Activated CD4-positive, alpha-beta T cell treated with anti-CD3 and anti-CD28 coated beads, Interleukin-2, amount 50 U/mL, for 1 hour (primary cell): ENCODE measurements at places on chromosomes 1 and 21.

GRCh38 chr1:89643577-89643976 lies 10.7 kb downstream of the LRRC8C start:
- DNase-seq, result no peak

- no peak for DNase-seq
These were observed 20.9 kb downstream of the TMED5 start for GRCh38 chr1:93159337-93159736.

DNA sequence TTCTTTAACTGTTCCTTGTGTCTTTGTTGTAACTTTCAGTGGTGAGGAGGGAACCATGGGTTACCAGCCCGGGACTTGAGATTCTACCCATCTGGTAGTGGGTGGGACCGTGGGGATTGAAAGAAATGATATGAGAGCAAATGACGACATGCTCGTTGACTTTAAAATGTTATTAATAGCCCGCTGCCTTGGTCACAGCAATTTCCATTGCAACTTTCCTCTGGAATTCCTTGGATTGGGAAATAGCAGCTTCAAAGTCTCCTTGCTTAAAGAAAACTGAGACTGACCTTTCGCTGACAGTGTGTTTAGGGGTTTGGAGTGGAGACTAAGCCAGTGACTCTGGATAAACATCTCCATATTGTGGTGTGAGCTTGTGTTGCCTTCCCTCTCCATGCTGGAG lies 44.2 kb upstream of the MARK1 start:
- no peak for DNase-seq

GRCh38 chr1:241635556-241636152 lies 4.5 kb downstream of the CHML start:
- DNase-seq, result no peak

GRCh38 chr1:225817611-225818061 lies 7.7 kb downstream of the EPHX1 start:
- no peak for DNase-seq

- no peak for DNase-seq
These were observed 3.6 kb downstream of the UTP11 start for GRCh38 chr1:38015978-38016725.

GRCh38 chr1:106249810-106250209 lies 806.7 kb upstream of the PRMT6 start:
- no peak for DNase-seq

DNA sequence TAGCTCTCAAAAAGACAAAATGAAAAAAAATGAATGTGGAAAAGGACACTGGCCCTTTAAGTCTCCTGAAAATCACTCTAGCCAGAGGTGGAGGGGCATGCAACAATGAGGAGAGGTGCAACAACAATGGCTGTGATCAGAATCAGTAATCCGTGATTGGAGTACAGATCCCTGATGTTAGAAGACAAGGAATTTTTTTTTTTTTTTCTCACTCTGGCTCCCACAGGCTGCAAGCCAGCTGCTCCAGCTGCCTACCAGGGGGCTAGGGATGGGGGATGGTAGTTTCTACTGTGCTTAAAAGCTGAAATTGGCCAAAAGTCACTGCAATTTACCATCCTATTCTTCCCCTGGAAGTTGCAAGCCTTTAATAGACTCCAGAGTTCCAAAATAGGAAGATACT lies 54.5 kb downstream of the STYXL2 start:
- no peak for DNase-seq

DNA sequence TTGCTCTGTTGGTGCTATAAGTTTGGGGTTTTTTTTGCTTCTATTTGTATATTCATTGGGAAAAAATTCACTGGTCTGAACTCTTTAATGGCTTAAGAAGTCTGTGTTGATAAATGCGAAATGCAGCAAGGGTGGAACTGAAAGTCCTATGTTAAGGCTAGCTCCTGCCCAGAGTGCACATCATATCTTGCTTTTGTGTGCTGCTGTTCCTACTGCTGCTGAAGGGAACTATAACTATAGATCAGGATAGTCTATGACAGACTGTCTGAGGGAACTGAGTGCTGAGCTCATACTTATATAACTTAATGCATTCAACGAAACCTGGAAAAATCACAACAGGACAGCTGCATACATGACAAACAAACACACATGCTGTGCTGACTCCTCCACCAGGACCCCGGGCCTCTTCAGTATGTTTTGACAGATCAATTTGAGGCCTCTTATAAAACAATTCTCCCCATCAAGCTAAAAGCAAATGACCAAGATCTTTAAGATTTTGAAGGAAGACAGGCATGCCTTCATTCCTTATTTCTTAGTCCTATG lies 1031.5 kb upstream of the ADGRL2 start:
- DNase-seq, result no peak

DNA sequence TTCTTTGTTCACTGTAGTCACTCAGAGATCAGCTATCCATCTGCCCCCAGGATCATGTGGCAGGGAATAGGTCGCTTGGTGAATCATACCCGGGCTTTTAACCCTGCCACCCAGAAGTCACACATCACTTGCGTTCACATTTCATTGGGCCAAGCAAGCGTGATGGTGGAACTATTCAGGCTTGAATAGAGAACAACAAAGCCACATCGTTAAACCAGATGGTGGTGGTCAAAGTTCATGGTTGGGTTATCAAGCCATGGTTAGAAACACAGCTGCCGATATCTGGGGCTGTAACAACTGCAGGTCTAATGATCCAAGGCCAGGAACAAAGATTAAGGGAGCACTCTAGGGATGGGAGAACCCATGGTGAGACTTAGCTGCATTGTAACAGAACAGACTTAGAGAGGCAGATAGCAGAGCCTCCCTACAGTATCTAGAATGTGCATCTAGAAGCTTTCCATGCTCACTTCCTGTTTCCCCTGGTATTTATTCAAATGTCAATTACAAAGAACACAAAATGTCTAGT lies 40.0 kb upstream of the PTPRC start:
- DNase-seq, result no peak

GRCh38 chr21:42406201-42406621 lies 2.5 kb downstream of the UBASH3A start:
- peak; percentile 43 for DNase-seq

- no peak for DNase-seq
These were observed 8.6 kb upstream of the EDN2 start for GRCh38 chr1:41493117-41493536.

- DNase-seq, result no peak
These were observed 149.4 kb downstream of the TRABD2B start for GRCh38 chr1:47847763-47848162.

- DNase-seq, result no peak
These were observed 91.2 kb downstream of the PROX1 start for GRCh38 chr1:214078950-214079349.

GRCh38 chr1:37630426-37631028 lies 4.2 kb downstream of the RSPO1 start:
- no peak for DNase-seq

DNA sequence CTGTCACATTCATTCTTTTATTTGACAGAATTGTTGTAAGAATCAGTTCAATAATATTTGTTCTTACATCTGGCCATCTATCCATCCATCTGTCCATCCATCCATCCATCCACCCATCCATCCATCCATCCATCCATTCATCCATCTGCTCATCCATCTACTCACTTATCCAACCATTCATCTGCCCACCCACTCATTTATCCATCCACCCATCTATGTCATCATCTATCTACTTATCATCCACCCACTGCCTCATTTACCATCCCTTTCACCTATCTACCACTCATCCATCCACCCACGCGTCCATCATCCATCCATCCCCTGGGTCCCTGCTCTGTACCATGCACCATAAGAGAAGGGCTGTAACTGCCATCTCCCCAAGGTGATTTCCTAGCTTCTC lies 134.1 kb downstream of the FOXD2 start:
- no peak for DNase-seq

- no peak for DNase-seq
These were observed 56.0 kb upstream of the NBPF3 start for GRCh38 chr1:21383785-21384401.

DNA sequence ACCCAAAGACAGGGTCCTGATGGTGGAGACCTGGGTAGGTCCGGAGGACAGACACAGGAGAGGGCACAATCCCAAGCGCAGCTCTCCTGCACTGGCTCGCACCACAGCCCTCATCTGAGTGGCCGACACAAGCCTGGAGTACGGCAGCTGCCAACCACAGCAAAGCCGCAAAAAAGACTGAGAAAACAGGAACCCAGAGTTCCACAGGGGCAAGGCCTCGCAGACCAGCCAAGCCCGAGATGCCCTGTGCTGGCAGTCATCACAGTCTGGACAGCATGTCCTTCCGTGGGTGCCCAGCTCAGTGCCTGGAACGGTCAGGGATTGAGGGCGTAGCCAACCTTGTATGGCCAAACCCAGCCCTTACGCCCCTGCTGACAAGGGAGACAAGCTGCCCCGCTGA lies 11.4 kb downstream of the ZBTB48 start:
- no peak for DNase-seq

GRCh38 chr1:25343872-25344271 lies 5.7 kb downstream of the TMEM50A start:
- no peak for DNase-seq

DNA sequence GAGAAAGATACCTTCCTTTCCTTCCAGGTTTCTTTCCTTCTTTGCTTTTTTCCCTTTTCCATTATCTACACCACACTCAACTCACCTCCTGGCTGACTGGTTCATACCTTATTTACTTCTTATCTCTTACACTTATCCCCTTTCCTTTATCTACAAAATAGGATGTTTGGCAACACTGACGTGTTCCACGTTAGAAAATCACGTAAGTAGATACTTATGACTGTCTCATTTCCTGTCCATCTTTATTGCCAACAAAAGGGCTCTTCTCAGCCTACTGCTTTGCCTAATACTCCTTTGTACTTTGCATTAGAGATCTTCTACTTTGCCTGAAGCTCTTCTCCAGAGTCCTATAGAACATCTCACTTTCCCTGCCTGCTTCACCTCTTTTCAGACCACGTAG lies 25.1 kb downstream of the SYNJ1 start:
- DNase-seq, result no peak

GRCh38 chr1:110620250-110620615 lies 14.1 kb upstream of the KCNA2 start:
- no peak for DNase-seq

GRCh38 chr1:74333244-74333643 lies 98.1 kb downstream of the TNNI3K start:
- DNase-seq, result no peak

- no peak for DNase-seq
These were observed 116.6 kb upstream of the PROX1 start for GRCh38 chr1:213871179-213871578.

DNA sequence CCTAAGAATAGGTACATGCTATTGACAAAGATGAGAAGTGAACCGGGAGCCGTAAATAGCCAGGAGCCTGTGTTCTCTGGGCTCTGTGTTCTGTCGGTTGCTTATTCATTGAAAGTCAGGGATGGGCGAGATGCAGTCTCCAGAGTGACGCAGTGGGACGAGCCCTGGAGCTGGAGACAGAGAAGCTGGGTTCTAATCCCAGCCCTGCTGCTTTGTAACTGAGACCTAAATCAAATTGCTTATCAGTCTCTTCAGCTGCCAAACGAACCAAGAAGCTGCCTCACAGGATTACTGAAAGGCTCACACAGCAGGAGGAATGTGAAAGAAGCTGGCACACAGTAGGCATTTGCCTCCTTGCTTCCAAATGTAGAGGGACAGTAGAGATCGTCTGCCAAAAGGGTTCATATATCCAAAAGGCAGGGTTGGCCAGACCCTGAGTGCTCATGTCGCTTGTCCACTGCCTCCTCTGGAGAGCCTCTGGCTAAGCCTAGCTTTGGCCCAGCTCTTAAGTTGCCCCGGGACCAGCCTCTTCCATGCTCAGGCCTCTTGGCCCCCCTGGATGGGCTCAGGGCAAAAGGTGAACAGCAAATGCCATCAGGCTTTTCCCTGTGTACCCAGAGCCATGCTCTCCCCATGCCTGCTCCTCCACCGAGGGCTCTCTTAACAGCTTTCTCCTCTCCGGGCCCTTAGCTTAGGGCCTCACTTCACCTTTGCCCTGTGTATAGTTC lies 134.2 kb upstream of the IPO9 start:
- DNase-seq, result no peak

DNA sequence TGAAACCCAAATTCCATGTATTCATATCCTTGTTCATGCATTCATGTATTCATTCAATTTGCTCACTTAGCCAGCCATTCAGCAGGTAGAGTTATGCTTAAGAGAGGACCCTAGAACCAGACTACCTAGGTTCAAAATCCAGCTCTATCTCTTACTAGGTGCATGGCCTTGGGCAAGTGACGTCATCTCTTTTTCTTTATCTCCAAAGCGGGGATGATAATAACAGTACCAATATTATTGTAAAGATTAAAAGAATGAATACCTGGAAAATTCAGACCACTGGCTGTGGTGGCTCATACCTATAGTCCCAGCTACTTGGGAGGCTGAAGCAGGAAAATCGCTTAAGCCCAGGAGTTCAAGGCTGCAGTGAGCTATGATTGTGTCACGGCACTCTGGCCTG lies 33.9 kb upstream of the CLIC4 start:
- no peak for DNase-seq

DNA sequence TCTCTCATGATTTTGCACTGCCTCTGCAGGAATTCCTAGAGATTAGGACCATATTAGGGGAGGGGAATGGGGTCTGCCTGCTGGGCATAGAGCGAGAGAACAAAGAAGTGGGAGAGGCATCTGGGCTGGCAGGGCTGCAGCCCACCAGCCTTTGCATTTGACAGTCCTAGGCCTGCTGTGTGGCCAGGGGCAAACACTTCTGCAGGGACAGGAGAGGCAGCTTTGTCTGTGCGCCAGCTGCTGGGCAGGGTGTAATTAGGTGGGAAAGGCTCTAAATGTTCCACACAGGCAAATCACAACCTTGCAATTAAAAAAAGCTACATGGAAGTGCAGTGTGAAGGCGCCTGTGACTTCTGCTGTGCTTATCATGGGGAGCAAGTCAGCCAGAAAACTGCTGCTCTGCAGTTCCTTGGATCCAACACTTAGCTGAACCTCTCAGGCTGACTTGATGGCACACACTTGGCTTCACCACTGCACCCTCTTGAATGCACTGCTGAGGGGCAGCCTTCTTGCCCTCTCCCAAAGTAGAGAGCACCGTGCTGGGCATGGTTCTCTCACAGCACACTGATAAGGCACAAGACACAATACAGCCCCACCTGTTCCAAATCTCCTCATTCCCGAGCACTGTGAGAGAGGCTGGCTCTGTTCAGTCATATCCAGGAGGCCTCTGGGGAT lies 73.6 kb upstream of the TLR5 start:
- no peak for DNase-seq

- no peak for DNase-seq
These were observed 681.5 kb downstream of the MATN1 start for GRCh38 chr1:30041741-30042437.

GRCh38 chr1:55211863-55212262 lies 3.3 kb downstream of the USP24 start:
- DNase-seq, result no peak
